ENCODE measurements at places on chromosomes 1 and 21. TPM values are rescaled to one million over a fixed set of nuclear protein-coding genes. Genes with fewer than 3 reads are reported as not detected.

- no peak for DNase-seq
Observed at GRCh38 chr1:224312025-224312424, 17.9 kb downstream of the NVL start.

DNA sequence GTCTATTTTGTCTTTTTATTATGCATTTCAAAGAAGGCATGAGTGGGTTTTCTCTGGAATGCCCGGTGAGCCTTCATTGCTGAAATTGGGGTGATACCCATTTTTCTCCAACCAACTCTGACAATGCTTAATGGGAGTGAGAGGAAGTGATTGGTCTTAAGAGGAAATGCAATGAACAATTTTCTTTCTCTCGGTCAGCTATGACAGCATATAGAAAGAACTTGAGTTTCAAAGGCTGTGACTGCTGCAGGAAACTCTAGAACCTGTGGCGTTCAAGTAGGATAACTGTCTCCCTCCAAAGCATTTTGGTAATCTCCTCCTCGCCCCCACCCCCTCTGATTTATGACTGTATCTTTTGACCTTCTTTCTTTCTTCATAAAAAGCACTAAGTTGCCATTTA is 155.9 kb downstream of the LYPLAL1 start:
- no peak for DNase-seq

DNA sequence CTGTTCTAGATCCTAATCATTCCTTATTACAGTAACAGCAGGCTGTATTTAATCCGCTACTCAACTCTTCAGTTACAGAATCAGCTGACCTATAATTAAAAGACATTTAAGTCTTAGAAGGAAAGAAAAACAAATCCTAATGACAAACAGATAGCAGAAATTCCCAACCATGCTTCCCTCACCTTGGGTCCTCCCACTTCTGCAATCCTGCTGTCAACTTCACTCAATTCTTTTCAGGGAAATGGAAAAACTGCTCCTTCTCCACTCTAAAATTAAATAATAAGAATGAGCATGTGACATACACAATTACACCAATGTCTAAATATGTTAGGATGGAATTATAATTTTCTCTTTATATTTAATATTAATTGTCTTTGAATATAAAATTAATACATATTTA is 182.6 kb upstream of the LYPLAL1 start:
- no peak for DNase-seq

GRCh38 chr21:38863291-38863690 is 57.6 kb downstream of the ETS2 start:
- no peak for DNase-seq

CELA2B gene
- polyA plus RNA-seq = not detected

HSD3B2 gene
- not detected for polyA plus RNA-seq

FAM72C gene
- polyA plus RNA-seq = 7.8 TPM

VWA5B1 gene
- 0.14 TPM for polyA plus RNA-seq

CFAP74 gene
- polyA plus RNA-seq = 0.93 TPM

GNG4 gene
- polyA plus RNA-seq = 280 TPM

CKS1B gene
- polyA plus RNA-seq = 183 TPM

INSRR gene
- polyA plus RNA-seq = 0.42 TPM
